ENCODE measurements at places on chromosomes 13 and 19.
A peak's percentile ranks its signal among the peaks of the same experiment; 100 is the strongest.

DNA sequence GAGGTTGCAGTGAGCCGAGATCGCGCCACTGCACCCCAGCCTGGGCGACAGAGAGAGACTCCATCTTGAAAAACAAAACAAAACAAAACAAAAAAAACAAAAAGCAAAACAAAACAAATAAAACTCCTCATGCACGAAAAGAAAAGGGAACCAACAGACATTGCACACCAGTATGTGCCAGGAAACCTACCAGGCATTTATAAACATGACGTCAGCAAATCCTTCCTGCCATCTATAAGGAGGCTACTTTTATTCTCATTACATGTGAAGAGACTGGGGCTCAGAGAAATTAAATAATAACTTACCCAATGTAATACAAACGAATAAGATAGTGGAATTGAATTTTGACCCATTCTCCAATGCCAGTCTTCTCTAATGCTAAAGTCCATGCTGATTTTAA lies 197.2 kb downstream of the NUFIP1 start:
- peak; percentile 21 for DNase-seq

GRCh38 chr13:34046457-34046856 lies 228.5 kb downstream of the RFC3 start:
- DNase-seq: no peak

GRCh38 chr19:31675193-31675913 lies 326.1 kb upstream of the TSHZ3 start:
- DNase-seq: no peak

DNA sequence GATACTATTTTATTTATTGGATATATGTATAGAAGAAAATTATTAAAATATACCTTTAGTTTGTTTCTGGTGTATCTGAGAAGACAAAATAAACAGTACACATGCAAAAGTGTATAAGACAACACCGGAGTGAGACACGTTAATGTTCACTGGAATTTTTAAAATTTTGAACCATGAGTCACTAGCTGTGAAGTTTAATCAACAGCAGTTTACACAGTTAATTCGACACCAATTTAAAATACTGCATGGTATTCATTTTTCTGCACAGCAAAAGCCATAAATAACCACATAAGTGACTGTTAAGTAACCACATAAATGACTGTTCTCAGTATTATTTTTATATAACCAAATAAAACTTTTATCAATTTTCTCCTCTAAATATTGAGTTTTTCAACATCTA lies 418.7 kb upstream of the NBEA start:
- DNase-seq: no peak

DNA sequence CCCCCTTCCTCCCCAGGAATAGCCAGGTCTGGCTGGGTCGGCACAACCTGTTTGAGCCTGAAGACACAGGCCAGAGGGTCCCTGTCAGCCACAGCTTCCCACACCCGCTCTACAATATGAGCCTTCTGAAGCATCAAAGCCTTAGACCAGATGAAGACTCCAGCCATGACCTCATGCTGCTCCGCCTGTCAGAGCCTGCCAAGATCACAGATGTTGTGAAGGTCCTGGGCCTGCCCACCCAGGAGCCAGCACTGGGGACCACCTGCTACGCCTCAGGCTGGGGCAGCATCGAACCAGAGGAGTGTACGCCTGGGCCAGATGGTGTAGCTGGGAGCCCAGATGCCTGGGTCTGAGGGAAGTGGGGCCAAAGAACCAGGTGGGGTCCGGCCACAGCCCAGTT lies 3.2 kb downstream of the KLK2 start:
- no peak for DNase-seq

- no peak for DNase-seq
These were observed 26.8 kb downstream of the CHAF1A start for GRCh38 chr19:4429256-4429655.

DNA sequence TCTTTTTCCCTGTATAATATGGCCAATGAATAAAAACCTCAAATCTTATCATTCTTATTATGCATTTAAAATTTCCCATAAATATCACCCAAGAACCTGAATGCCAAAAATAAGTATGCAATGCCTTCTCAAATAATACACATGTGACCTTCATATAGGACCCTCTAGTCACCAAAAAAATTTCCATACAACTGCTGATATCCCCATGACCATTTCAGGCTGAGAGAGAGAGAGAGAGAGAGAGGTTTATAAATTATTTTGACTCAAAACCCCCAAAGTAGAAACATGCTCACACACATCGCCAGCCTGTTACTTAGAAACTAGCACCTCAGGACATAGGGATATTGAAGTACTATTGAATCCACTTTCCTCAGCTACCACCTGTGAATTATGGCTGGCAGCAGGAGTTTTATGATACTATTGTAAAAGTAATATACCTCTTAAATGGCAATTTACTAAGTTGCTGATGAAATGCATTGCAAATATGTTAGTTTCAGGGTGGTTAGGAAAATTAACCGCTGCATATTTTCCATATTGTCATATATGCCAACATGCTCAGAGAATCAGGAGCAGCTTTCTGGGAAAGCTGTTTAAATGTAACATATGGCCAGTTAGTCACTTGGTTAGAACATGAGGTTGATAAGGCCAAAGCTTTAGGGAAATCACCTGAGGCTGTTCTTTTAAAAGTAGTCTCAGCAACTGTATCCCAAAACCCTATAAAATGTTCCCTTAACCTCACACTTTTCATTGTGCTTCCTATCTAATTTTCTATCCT lies 230.8 kb downstream of the DCT start:
- no peak for DNase-seq

GRCh38 chr13:46383383-46383782 lies 3.7 kb downstream of the RUBCNL start:
- DNase-seq: no peak

DNA sequence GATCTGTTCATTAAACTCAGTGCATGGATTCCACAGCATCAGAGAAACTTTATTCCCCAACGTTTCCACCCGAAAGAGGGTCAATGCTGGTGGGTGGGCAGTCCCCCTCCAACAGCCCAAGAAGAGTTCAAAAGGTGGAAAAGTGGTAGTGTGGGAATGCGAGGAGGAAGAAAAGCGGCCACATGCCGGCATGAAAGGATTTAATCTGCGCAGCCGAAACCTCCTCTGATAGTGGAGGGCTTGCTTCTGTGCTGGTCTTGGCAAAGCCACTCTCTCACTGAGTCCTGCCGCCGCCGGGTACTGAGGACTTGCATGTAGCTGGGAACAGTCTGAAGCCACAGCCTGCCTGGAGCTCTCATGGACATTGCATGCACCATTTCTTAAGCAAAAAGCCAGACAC lies 136.2 kb upstream of the ZNF536 start:
- DNase-seq: no peak

DNA sequence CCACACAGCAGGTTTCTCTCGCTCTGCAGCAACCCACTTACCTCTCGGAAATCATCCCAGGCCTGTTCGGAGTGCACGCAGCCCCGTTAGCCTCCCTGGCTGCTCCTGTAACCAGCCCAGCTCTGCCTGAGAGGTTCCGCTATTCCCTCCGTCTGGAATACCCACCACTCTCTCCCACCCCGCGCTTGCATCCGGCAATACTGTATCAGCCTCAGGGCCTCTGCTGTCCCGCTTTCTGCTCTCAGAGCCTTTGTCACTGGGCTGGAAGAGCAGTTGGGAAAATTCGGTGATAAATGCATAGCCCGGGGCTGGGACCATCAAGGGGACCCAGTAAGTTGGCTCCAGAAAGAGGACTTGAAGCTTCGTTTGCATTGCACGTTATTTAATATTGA lies 759 bp upstream of the TLE6 start:
- no peak for DNase-seq

- no peak for DNase-seq
These were observed 7.1 kb downstream of the ZFP14 start for GRCh38 chr19:36371886-36372285.

- no peak for DNase-seq
These were observed 1437.9 kb downstream of the EFNB2 start for GRCh38 chr13:105097521-105097920.

DNA sequence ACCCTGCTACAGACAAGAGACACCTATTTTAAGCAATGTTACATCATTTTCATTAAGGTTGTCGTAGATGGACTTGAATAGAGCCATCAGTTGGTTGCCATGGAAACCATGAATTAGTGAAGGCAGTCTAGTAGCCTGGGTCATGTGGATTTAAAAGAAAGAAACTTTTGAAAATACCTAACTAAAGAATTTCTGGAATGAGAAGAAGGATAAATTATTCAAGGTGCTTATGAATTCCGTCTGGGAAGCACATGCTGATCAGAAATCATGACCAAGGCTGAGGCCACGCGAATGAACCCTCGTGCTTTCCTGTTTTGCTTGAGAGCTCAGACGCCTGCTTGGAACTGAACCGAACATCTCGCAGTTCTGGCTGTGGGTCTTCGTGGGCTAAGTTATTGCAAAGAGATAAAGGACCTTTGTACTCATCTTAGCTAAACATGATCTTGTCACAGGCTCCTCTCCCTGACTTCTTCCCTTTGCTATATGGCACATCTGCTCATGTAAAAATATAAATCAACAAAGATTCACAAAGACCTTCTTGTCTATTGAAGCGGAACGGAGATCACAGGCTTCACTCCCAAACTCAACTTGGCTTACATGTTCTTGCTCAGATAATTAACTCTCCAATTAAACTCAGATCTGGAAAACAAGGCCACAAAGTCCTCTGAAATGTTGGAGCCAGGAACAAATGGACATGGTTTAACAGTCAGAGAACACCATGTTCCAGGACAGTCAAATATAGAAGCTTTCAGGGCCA lies 140.2 kb downstream of the NUFIP1 start:
- no peak for DNase-seq

GRCh38 chr19:47158367-47158791 lies 27.7 kb downstream of the SAE1 start:
- DNase-seq: peak; percentile 3

DNA sequence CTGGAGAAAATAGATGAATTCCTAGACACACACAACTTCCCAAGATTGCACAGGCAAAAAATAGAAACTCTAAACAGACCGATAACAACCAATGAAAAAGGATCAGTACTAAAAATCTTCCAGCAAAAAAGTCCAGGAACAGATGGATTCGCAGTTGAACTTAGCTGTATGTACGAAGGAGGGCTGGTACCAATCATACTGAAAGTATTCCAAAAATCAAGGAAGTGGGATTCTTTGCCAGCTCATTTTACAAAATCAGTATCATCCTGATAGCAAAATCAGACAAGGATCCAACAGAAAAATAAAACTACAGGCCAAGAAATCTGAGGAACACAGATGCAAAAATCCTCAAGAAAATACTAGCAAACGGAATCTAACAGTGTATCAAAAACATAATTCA lies 6.5 kb upstream of the LILRB2 start:
- DNase-seq: no peak

GRCh38 chr19:49690079-49690655 lies 749 bp upstream of the CPT1C start:
- no peak for DNase-seq

DNA sequence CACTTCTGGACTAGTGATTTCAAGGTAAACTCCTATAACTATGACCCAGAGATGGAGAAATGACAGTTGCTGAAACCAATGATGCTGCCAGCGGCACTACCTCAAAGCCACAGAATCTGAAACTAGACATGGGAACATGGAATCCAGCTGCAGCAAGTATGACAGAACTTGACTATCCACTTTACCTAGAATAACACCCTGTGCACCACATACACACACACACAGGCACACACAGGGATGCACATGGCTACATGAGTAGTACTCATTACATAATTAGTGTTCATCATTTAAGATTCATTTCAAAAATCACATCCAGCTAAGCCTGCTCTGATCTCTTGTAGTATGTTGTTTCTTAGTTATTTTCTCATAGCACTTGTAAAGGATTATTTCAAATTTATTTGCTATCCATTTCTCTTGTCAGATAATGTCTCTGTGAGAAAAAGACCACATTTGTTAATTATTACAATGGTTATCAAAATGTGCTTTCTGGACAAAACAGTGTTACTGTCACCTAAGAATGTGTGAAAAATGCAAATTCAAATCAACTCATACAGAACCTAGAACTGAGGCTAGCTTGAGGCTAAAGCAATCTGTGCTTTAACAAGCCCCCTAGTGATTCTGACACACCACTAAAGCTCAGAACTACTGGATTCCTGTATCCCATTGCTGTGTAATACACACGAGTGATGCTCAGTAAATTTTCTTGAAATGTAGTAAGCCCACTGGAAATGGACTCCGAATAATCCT lies 59.4 kb downstream of the WTIP start:
- DNase-seq: no peak

DNA sequence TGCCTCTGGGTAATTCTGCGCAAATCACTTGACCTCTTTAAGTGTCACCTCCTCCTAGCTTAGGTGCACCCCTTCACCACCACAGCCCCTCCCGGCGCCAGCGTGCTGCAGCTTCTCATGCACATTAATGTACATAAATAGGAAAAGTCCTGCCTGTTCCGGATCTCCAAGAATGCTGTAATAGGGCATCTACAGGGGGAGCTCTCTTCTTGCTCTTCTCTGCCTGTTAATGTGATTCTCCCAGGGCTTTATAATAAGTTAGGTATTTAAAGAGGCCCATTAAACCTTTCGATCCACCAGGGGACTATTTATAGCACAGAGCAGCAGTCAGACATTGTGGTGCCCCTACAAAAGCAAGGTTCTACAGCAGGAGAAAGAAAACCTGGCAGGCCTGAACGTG lies 35.3 kb downstream of the SOX1 start:
- no peak for DNase-seq

- DNase-seq: no peak
These were observed 18.3 kb downstream of the PRKCSH start for GRCh38 chr19:11453468-11454341.

GRCh38 chr13:113937073-113937472 lies 36.8 kb downstream of the C13orf46 start:
- no peak for DNase-seq

GRCh38 chr13:111489301-111489700 lies 168.9 kb downstream of the TEX29 start:
- DNase-seq: no peak

- DNase-seq: no peak
These were observed 99.3 kb downstream of the DOCK9 start for GRCh38 chr13:98878486-98879126.

GRCh38 chr13:43203781-43204180 lies 180.4 kb downstream of the DNAJC15 start:
- DNase-seq: no peak

- DNase-seq: no peak
These were observed 1.6 kb downstream of the HCN2 start for GRCh38 chr19:591099-591958.

DNA sequence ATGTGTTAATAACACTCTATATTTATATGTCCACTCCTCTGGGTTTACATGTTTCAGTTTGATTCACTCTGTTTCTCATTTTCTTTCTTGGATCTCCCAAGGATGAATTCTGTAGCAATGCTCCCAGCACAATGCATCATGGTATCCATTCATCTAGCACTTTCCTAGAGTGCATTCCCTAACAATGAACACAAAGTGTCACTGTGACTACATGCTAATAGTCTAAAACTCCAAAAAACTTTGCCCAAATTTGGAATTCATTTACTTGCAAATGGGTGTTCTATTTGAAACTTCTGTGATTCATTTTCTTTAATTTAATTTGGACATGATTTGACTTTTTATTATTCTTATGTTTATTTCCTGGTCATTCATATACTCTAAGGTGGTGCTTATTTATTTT lies 286.3 kb downstream of the POU4F1 start:
- DNase-seq: peak; percentile 4

- no peak for DNase-seq
These were observed 261.4 kb upstream of the RXFP2 start for GRCh38 chr13:31477961-31478360.

GRCh38 chr13:112179995-112180394 lies 113.0 kb downstream of the SOX1 start:
- DNase-seq: no peak

- no peak for DNase-seq
These were observed 11.2 kb downstream of the UNC13A start for GRCh38 chr19:17677002-17677401.

Data from inflammatory macrophage (primary cell).